Caco-2 (cell line): ENCODE measurements at places on chromosomes 7 and 10. TPM values are rescaled to one million over a fixed set of nuclear protein-coding genes. Genes with fewer than 3 reads are reported as not detected.

The VDAC2 gene
- total RNA-seq: 244 and 250 TPM in 2 replicates

The LAMB1 gene
- total RNA-seq: 418 and 431 TPM in 2 replicates

The PDSS1 gene
- total RNA-seq: 22.4 and 24.9 TPM in 2 replicates

The SORCS3 gene
- 0.18 and 0.23 TPM in 2 replicates for total RNA-seq

DNA sequence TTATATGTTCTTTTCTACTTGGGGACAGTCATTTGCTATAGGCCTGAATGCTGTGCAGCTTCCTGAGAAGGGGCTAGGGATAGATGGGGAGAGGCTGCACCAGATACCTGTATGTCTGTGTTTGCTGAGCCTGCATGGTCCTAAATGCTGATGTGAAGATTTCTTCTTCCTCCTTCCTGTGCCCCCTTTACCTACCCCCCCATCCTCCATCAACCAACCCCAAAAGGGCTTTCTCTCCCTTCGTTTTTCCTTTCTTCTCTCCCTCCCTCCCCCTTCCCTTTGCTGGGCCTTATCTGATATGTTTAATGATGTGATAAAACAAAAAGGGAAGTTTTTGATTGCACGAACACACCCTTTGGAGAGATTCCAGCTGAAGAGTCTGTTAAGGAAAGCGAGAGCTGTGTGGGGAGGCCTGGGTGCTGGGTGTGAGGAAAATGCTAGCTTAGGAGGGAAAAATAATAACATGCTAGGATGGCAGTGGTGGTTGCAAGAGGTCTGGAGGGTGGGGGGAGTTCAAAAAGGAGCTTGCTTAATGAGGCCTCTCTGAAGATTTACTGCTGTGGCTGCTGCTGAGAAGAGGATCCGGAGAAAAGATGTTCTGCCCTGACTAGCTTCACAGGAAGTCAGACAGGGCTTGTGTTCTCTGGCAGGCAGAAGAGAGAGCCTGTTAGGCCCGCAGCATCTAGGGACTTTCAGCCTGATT, 101.8 kb downstream of the SAMD9 start:
- H3K36me3 ChIP-seq: no peaks in the 10 kb centered on the region
- H3K27ac ChIP-seq: no peak overlapping the region
- H3K27me3 ChIP-seq: no peaks in the 10 kb centered on the region
- no peak overlapping the region for H3K4me3 ChIP-seq

GRCh38 chr7:127710635-127711034, 58.6 kb downstream of the SND1 start:
- H3K4me3 ChIP-seq: no peak overlapping the region
- H3K27me3 ChIP-seq: no peaks in the 10 kb centered on the region
- no peaks in the 10 kb centered on the region for H3K4me1 ChIP-seq
- no peak for DNase-seq
- no peak overlapping the region for H3K27ac ChIP-seq

- H3K27me3 ChIP-seq: no peaks in the 10 kb centered on the region
- H3K4me3 ChIP-seq: no peak overlapping the region
- H3K4me1 ChIP-seq: peaks cover 15% of the 10 kb centered on the region
- H3K36me3 ChIP-seq: no peaks in the 10 kb centered on the region
- DNase-seq: no peak
Measured at GRCh38 chr10:6657196-6657595, 77.1 kb upstream of the PRKCQ start.

- H3K36me3 ChIP-seq: no peaks in the 10 kb centered on the region
- no peak for DNase-seq
- H3K4me3 ChIP-seq: no peak overlapping the region
- no peak overlapping the region for H3K27ac ChIP-seq
Measured at GRCh38 chr10:93945819-93946218, 47.9 kb upstream of the PLCE1 start.

GRCh38 chr10:131911451-131911850, 10.6 kb downstream of the PPP2R2D start:
- no peaks in the 10 kb centered on the region for H3K27me3 ChIP-seq
- H3K4me3 ChIP-seq: no peak overlapping the region
- H3K27ac ChIP-seq: no peak overlapping the region
- peaks cover 7% of the 10 kb centered on the region for H3K36me3 ChIP-seq
- no peaks in the 10 kb centered on the region for H3K4me1 ChIP-seq
- DNase-seq: no peak

GRCh38 chr7:134827889-134828288, 48.5 kb downstream of the CALD1 start:
- no peaks in the 10 kb centered on the region for H3K27me3 ChIP-seq
- no peak overlapping the region for H3K27ac ChIP-seq
- H3K36me3 ChIP-seq: no peaks in the 10 kb centered on the region
- H3K4me1 ChIP-seq: peaks cover 3% of the 10 kb centered on the region; the same call in 1 of the 2 replicates
- no peak overlapping the region for H3K4me3 ChIP-seq
